ENCODE measurements at places on chromosomes 6 and 20.

- no peak for DNase-seq
These were observed 23.5 kb upstream of the MAP3K7 start for GRCh38 chr6:90610301-90610750.

GRCh38 chr6:15419493-15419892 lies 173.6 kb downstream of the JARID2 start:
- DNase-seq: no peak

DNA sequence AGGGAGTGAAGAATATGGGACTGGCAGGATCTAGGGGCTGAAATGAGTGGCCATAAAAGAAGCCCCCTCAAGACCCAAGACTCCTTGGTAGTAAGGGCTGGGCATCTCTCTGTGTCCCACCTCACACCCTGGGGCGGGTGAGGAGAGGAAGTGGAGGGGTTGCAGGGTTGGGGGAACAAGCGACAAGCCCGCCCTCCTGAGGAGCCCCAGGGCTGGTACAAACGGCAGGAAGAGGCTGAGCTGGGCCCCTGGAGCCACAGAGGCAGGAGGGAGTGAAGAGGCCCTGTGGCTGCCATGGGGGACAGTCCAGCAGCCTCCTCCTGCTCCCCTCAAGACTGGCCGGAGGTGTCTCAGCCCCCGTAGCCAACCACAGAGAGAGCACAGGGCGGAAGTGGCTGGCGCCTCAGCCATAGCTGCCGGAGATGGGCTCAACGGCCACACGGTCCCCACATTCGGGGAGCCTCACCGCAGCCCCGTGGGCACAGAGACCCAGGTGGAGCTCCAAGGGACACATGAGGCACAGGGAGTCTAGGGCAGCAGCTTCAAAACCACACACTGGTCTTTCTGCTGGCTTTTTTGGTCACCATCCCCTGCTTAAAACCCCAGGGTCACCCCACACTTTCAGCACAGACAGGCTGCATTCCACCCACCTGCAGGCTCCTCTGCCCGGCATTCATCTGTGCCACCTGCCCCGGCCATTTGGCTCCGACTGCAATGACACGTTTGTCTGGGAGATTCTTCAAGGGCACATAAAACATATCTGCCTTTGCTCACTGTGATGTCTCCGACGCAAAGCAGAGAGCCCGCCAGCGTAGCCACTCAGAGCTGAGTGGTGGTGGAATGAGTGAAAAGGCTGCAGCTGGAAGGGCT lies 524 bp downstream of the C20orf203 start:
- no peak for DNase-seq

- no peak for DNase-seq
These were observed 2.0 kb downstream of the STK35 start for GRCh38 chr20:2103461-2104153.

- no peak for DNase-seq
These were observed 13.0 kb downstream of the SLC35F1 start for GRCh38 chr6:117919775-117920729.

GRCh38 chr20:53793783-53794383 lies 200.2 kb upstream of the ZNF217 start:
- DNase-seq: no peak

DNA sequence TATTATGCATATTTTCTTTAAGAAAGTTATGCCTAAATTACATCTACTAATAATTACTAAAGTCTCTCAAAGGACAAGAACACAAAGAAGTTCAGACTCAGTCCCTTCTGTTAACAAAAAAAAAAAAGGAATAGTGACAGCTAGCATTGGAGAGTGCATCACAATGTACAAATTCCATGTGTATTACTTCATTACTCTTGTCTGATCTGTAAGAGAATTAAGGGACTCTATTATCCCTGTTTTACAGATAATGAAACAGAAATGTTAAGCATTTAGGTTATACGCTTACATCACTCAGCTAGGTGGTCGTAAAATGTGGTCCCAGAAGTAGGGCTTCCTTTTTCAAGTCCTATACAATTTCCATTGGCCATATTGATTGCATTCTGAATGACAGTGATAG lies 17.2 kb upstream of the VNN1 start:
- no peak for DNase-seq

DNA sequence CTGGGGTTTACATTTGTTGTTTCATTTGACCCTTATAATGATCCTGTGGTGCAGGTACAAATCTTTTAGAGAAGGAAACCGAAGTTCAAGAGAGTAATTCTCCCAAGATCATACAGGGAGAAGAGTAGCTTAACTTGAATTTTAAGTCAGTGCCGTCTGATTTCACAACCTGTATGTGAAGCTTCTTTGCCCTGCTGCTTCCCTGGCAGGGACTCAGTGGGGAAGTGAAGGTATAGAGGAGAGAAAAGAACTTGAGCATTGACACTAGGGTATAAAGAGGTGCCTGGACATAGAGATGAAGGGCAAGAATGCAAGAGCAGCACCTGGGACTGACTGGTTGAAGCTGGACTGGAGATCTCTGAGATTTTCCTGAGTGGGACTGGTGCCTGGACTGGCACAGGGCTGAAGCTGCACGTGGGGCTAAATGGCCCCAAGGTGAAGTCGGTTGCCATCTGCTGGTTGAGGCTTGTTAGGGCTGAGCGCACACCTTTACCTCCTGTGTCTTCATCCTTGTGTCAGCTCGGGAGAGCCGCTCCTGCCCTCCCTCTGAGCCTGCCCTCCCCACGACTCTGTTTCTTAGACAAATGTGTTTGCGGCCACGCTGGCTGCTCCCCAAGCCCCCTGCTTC lies 41.8 kb downstream of the FARS2 start:
- peak; percentile 8 for DNase-seq

GRCh38 chr6:62371453-62372210 lies 85.6 kb upstream of the KHDRBS2 start:
- DNase-seq: no peak

DNA sequence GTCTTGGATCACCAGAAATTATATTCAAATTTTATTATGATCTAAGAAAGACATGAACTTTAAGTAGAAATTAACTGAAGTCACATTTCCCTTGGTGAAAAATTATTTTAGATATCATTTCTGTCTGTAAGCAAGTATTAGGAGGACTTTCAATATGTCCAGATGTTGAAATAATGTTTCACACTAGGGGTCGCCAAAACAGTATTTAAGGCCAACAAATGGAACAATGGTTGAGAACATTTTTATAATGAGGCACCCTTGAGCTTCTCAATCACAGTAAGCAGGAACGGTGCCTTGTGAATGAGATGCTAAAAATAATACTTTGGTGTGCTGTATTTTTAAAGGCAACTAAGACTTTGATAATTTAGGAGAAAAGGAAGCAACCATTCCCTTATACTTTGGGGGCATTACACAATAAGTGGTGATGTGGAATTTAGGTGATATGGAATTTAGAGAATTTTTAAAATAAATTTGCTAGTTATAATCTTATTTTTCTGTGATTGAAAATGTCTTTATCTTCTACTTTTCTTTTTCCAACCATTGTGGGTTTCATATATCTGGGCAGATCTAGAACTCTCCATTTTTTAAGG lies 9.6 kb upstream of the SF3B5 start:
- peak; percentile 68 for DNase-seq

DNA sequence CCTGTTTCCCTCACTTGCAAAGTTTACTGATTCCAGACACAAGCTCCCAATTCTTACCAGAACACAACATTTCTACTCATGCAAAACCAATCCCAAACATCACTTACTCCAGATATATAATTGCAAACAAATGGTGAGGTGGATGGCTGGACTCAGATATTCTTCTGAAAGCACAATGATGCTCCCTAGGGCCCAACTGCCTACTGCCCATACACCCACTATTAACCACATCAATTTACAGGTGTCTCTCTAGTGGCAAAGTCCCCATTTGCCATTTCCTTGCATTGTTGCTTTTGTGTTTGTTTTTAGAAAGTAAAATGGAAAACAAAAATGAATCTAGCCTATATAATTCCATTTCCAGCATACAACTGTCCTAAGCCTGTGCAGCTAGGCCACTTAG lies 320.9 kb upstream of the PRDM1 start:
- DNase-seq: no peak

- no peak for DNase-seq
These were observed 118.8 kb downstream of the PSMB1 start for GRCh38 chr6:170434117-170434820.

DNA sequence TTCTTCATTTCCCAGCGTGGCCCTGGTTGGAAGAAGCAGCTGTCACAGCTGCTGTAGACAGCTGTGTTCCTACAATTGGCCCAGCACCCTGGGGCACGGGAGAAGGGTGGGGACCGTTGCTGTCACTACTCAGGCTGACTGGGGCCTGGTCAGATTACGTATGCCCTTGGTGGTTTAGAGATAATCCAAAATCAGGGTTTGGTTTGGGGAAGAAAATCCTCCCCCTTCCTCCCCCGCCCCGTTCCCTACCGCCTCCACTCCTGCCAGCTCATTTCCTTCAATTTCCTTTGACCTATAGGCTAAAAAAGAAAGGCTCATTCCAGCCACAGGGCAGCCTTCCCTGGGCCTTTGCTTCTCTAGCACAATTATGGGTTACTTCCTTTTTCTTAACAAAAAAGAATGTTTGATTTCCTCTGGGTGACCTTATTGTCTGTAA lies 292.7 kb downstream of the ESR1 start:
- DNase-seq: peak; percentile 94

DNA sequence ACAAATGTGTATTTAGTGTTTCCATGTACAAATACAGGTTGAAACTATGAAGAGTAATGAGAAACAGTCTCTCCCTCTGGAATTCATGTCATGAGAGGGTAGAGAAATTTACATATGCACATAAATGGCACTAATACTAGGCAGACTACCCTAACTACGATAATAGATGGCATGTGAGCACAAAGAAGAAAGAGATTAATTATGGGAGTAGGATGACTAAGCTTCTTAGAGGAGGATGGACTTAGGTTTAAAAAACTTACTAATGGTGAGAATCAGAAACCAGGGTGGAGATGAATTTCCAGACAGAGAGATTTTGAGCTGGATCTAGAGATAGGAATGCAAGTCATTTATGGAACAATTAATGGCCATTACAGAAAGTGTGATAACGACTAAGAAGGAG lies 225.3 kb upstream of the HTR1E start:
- no peak for DNase-seq

- no peak for DNase-seq
These were observed 10.6 kb upstream of the FAM8A1 start for GRCh38 chr6:17589406-17590096.

- DNase-seq: no peak
These were observed 222.4 kb downstream of the DLL1 start for GRCh38 chr6:170068496-170068895.

DNA sequence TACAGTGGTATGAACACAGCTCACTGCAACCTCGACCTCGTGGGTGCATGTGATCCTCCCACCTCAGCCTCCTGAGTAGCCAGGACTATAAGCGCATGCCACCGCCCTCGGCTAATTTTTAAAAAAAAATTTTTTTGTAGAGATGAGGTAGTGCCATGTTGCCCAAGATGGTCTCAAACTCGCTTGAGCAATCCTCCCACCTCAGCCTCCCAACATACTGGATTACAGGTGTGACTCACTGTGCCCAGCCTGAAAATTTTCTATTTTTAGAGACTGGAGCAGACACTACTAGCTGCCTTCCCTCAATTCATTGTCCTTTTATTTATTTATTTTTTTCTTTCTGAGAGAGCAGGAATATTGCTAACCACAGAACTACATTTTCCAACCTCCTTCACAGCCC lies 20.3 kb upstream of the GTF3C6 start:
- DNase-seq: peak; percentile 63

GRCh38 chr20:61758564-61759200 lies 307.0 kb downstream of the TAF4 start:
- no peak for DNase-seq

DNA sequence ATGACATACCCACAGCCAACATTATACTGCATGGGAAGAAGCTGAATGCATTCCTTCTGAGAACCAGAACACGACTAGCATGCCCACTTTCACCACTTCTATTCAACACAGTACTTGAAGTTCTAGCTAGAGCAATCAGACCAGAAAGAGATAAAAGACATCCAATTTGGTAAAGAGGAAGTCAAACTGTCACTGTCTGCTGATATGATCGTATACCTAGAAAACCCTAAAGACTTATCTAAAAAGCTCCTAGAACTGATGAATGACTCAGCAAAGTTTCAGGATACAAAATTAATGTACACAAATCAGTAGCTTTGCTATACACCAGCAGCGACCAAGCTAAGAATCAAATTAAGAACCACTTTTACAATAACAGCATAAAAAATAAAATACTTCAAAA lies 60.5 kb downstream of the EYS start:
- DNase-seq: no peak

GRCh38 chr6:132011582-132011981 lies 60.4 kb upstream of the CCN2 start:
- no peak for DNase-seq

- peak; percentile 77 for DNase-seq
These were observed 68.5 kb downstream of the FYN start for GRCh38 chr6:111804627-111805235.

DNA sequence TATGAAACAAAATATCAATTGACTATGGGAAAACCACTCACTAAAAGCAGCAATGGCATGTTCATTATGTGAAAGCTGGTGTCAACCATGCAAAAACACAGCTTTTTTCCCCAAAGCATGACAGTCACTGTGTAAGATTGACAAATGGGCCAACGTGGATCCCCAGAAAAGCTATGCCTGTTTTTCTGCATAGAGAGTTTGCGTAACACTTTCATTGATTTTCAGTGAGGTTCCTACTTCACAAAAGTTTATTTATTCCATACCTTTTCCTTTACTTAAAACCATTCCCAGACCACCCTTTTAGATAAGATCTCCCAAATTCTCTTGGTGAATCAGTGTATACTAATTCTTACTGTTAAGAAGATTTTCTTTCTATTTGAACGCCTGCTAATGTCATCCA lies 138.4 kb upstream of the GLP1R start:
- no peak for DNase-seq

DNA sequence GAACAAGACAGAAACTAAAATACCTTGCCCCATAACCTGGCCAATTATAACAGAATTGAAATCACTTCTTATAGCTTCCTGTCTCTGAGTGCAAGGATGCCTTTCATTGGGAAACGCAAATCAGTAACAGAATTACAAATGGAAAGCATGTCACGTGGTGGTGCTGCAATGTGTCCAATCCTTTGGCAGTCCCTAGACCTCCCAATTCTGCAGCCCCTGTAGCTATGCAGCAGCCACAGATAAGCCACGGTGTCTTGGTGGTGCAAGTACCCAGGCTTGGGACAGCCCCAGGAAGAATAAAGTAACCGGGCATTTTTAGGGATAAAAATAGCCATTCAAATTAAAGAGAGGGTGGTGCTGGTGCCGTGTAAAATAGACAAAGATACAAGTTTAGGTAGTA lies 134.6 kb upstream of the CCN2 start:
- DNase-seq: no peak

All from inflammatory macrophage treated with lipopolysaccharide for 1 hour (primary cell).